ENCODE measurements at places on chromosomes 12 and 14.

GRCh38 chr14:69473260-69473659, 11.3 kb upstream of the PLEKHD1 start:
- no peak for DNase-seq

GRCh38 chr12:52413782-52414345, 7.7 kb upstream of the KRT82 start:
- DNase-seq, result no peak

DNA sequence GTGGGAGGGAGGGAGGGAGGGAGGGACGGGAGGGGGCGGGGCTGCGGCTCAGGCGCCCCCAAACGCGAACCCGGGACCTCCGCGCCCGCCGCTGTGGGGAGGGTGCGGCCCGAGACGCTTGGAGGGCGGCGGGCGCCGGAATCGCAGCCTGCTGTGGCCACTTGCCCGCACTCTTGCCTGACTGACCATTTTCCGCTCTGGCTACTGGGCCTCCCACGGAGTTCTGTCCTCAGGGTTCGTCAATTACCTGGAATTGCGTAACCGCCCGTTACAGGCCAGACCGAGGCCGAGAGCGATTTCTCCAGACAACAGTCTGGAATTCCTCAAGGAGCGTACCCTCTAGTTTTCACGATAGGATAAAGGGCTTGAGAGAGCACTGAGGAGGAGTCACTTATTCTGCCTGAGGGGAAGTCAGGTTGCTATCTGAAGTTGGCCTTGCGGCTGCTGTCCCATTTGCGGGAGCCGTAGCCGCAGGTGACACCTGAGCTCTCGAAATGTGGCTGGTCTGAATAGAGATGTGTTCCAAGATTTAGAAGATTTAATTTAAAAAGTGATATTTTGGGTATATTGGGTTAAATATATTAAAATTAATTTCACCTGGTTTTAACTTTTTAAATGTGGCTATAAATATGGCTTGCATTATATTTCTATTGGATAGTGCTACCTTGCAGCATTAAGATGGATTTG, 446 bp upstream of the ZNF641 start:
- peak; percentile 66 for DNase-seq

DNA sequence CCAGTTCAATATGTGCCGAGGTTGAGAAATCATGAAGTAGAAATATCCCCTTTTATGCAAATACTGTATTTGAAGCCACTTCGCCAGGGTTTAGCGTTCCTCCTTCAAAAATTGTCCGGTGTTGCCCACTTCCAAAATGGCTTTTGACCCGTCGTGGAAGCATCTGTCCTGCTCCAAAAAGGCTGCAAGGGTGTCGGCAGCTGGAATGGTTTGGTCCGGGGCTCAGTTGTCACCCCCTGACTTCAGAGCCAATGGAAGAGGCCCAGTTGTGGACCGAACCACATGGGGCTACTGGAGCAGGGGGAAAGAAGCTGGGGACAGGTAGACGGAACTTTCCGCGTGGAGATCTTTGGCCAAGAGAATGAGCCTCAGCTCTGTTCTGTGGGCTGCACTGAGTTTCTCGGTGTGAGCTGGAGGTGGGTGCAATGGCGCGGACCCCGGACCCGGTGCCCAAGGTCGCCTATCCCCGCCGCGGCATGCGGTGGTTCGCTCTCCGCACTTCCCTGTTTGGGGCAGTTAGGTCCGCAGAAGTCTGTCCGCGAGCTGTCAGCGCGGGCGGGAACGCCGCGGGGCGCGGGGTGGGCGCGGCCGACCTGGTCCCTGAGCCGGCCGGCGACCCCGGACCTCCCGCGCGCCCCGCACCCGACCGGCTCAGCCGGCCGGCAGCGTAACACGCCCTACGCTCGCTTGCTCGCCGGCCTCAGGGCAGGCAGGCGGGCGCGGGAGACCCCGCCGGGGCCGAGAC, at the start of gene ANKRD13A:
Gene ANKRD13A, plus strand, starts transcription at position 527 of the 745 bp plus-strand sequence. CDS start 259 bp downstream, outside the sequence.
- peak; percentile 90 for DNase-seq

- DNase-seq, result peak; percentile 92
These were observed 2.3 kb upstream of the GLIPR1 start for GRCh38 chr12:75478116-75478794.

DNA sequence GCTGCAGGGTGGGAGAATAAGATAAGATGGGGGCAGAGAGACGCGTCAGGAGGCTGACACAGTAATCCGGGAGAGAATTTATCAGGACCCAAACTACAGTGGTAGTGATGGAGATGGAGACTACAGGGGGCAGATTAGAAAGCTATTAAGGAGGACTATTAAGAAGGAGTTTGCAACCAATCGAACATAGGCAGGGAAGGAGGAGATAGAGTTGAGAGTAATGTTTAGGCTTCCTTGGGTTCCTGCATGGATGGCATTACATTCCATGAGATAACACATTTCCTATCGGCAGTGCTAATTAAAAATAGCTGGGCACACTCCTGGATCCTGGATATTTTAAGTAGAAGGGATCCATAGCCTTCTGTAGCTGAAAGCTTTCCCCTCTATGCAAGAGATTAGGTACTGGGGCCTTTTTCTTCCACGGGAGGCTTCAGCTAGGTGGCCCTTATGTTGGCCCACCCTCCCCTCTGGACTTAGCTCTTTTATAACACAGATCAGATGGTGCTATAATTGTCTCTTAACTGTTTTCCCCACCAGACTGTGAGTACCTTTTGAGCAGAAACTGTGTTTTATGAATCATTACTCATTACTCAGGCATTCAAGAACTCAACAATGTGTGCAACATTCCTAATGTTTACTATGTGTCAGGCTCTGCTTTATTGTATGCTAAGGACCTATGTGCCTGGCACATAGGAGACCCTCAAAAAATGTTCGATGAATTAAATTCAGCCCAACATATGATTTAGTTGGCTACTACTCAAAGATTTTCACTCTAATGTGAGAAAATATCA, 113.0 kb downstream of the RMST start:
- no peak for DNase-seq

GRCh38 chr14:103517174-103517566, 5.5 kb downstream of the CKB start:
- no peak for DNase-seq
